ENCODE measurements at places on chromosomes 11 and 22.

- DNase-seq: no peak
Observed at GRCh38 chr22:44592824-44593148, 94.8 kb upstream of the RTL6 start.

DNA sequence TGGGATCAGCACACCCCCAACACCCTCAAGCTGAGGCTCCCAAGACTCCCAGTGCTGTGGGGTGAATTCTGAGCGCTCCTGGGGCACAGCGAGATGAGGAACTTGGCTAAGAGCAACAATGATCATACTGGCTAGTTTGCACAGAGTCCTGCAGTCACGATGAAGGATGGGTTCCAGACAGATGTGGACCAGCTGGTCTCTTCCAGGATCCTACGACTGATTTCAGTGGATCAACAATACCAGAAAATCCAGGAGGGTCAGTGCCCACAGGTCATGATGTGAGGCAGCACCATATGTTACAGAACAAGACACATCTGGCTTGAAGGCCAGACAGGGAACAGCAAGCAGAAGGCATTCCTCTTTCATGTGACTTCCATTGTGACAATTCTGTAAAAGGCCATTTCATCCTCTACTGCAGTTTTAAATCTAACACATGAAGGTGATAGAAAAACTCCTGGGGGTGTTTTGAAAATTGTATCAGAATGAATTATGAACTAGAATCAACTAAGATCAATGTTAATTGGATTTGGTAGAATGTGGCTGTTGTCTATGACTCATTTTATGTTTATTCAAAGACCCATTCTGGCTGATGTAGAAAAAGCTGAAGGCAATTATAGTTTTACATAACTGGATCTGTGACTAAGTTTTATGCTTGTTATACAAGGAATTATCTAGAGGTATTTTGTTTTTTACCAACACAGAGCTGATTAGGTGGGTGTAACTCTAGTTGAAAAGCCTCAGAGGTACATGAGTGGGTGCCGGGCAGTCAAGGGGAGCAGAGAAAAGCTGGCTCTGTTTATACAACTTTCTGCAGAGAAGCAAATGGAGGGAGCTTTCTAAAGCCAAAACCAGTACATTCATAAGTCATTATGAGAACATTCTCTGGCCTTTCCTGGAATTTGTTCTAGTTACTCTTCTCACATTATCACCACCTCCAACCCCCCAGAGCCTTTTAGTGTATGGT, 29.1 kb downstream of the OR52K1 start:
- DNase-seq: no peak

DNA sequence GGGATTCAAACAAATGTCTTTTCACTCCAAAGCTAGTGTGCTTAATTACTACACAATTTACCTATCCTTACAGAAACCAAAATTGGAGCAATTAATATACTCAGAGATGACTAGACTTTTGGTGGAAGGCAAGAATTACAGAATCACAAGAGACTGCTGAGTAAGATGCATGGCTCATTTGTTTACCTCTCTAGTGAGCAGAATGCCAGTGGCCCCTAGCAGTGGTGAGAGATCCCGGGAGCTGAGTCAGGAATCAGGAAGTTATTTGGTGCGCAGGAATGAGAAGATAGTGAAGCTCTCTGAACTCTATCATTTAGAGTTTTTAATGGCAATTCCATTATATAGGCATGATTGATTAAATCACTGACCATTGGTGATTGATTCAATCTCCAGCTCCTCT, 188.9 kb upstream of the SESN3 start:
- no peak for DNase-seq

GRCh38 chr11:17267576-17267975, 9.0 kb upstream of the NUCB2 start:
- no peak for DNase-seq

DNA sequence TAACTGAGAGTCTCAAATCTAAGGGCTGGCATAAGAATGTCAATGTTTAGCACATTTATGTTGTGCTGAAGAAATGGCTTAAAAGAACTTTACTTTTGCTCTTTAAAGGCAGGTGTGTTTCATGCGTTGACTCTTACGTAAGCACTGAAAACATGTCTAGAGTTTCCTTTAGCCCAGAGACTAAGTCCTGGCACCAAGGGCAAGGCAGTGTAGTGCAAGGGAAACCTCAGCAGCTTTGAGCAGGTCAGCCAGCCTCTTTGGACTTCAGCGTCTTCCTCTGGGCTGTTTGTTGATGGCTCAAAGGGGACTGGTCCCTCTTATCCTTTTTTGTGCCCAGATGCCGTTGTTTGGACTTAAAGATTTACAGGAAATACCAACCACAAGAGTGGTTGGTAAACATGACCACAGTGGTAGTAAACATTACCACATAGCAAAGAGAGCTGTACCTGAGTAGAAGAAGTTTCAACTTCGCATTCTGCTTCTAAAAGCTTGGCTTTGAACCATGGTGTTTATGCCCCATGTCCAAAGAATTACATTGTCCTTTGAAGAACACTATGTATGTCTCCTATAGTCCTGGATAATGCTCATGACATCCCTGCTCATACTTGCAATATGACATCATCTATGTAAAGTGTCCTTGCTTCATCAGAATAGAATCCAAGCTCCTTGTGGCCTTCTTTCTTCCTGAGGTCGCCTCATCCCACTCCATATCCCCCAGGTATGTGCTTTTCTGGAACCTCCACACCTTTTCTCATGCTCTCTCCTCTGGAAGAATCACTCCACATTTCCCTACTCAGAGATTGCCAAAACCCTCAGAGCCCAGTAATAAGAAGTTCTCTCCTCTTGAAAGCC, 23.5 kb downstream of the TENM4 start:
- no peak for DNase-seq

DNA sequence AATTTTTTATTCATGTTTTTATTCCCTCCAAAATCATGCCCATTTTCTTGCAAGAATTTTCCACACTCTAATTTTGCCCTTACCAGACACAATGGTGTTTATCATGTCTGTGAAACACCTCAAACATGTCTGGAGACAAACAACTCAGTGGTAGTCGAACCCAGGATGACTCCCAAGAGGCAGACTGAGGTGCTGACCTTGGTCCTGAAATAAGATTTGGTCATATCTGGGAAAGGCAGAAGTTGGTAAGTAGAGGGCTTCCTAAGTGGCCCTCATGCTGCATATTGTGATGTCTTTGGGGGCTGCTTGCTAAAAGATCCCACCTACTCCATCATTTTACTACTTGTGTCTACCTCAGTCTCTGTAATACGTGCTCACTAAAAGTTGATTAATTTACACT, 369.4 kb upstream of the ISX start:
- DNase-seq: no peak

DNA sequence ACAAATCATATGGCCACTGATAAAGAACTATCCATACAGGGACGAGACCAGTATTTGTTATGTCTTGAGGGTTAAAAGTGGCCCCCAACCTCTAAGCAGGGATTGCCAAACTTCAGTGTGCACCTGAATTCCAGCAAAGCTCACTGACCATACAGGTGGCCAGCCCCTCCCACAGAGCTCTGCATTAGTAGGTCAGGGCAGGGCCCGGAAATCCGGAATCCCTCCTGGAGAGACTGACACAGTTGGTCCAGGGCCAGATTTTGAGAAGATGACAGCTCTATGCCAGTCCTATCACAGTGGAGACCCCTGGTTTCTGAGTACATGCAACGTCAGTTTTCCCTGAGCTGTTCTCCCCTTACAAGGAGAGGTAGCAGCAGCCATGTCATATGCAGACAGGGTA, 20.8 kb downstream of the VPS37C start:
- no peak for DNase-seq

- no peak for DNase-seq
Observed at GRCh38 chr11:118048472-118049370, 28.2 kb upstream of the TMPRSS4 start.

DNA sequence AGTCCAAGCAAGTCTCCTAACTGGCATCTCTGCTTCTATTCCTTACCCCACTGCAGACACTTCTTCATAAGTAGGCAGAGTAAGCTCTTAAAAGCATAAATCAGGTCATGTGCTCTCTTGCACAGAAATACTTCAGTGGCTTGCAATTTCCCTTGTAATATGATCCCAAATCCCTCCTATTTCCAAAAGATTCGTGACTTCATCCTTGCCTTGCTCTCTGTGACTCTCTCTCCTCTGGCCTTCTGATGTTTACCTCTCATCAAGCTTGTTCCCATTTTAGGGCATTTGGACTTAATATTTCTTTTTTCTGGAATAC, 37.4 kb upstream of the NCR3LG1 start:
- no peak for DNase-seq

DNA sequence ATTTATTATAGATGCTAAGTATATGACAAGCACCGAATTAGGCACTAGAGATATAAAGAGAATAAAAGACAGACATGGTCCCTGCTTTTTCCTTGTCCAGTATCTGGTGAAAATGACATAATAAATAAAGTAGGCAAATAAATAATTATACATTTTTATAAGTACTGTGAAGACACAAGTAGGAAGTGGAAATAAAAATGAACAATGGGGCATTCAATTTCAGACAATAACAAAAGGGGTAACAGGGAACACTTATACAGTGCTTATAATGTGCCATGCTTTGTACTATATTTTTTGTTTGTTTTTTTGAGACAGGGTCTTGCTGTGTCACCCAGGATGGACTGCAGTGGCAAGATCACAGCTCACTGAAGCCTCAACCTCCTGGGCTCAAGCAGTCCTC, 4.3 kb downstream of the KBTBD3 start:
- DNase-seq: no peak

GRCh38 chr11:66111158-66111557, 41.1 kb downstream of the PACS1 start:
- DNase-seq: no peak

DNA sequence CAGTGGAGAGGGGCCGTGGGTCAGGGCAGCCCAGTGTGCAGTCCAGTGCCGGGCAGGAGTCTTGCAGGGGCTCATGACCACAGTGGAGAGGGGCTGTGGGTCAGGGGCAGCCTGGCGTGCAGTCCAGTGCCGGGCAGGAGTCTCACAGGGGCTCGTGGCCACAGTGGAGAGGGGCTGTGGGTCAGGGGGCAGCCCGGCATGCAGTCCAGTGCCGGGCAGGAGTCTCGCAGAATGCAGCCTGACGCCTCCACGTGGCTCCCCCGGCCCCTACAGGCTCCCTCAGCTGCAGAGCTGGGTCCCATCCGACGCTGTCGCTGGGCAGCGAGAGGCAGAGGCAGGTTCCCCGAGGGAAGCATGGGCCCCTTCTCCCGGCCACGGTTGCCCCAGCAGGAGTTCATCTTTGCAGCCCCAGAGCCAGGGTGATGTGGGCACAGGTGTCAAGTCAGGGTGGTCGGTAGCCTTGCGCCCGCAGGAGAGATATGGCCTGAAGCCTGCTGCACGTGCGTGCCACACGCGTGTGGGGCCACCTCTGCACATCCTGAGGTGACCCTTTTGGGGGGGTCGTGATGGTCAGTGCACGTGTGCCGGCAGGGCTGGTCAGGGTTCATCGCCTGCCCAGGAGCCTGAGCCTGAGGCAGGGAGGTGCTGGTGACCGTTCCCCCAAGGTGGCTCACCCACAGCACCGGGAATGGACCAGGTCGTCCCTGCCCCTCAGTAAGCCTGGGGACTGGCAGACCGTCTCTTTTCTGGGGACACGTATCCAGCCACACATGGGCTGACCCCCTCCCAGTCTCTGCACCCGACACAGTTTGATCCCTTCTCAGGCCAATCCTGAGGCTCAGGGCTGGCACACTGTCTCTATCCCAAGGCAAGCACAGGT, 2.9 kb downstream of the IFITM5 start:
- no peak for DNase-seq

DNA sequence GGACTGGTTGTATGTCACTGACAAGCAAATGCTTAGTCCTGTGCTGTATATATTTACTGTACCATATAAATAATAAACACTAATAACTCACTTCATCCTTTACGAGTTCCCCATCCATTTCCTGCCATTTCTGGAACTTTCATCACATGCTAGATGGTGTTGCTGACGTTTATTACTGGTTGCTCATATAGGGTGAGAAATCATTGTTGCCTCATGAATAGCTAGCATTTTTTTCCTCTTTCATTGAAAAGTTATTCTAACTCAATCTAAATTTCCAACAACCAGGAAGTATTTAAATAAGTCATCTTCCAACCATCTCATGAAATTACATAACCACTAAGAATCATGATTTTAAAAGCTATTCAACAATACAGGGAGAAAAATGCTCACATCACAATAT, 88.6 kb upstream of the RCN1 start:
- DNase-seq: no peak

DNA sequence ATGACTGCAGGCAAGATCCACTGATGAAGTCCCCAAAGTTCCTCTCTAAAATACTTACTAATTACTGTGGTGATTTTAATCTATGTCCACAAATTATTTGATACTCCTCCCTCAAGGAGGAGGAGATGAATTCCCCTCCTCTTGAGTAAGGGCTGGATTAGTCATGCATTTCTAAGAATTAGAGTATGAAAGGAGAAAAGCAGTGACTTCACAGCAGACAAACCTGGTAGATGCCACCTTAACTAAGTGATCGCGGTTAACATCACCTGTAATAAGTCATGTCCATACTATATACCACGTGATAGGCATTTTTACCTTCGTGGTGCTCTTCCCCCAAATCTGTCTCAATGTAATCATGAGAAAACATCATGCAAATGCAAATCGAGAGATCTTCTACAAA, 52.0 kb upstream of the TSPAN18 start:
- DNase-seq: no peak

DNA sequence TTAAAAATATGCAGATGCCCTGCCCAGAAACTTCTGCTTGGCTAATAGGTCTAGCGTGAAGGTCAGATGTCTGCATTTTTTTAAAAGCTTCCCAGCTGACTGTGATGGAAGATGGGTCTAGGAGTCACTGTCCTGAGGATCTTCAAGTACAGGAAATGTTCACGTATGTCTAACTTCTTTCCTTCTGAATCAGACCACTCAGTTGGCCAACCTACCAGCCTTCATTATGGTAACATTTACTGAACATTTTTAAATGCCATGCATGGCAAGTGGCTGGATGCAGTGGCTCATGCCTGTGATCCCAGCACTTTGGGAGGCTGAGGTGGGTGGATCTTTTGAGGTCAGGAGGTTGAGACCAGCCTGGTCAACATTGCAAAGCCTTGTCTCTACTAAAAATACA, 1.1 kb upstream of the PRG2 start:
- no peak for DNase-seq

DNA sequence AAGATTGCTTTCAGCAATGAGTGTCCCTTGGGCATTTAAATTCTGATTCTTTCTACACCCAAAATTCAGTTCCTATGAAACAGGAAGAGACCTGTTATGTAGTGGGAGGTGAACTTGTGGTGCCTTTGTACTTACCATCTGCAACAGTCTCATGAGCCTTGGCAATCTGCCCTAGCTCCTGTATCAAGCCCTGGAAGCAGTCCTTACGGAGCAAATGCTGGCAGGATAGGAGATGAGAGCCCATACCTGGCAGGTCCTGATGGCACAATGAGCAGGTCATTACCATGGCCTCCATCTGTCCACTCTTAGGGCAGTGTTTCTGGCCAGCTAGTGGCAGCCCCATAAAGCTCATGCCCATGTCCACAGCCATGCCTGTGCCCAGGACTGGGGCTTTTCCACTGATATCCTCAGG, 10.8 kb downstream of the TRIM66 start:
- no peak for DNase-seq

- DNase-seq: no peak
Observed at GRCh38 chr22:45212306-45212709, 28.4 kb downstream of the KIAA0930 start.

- peak; percentile 45 for DNase-seq
Observed at GRCh38 chr11:69101115-69101791, 52.5 kb downstream of the TPCN2 start.

- no peak for DNase-seq
Observed at GRCh38 chr11:33920838-33921613, 29.1 kb upstream of the LMO2 start.

- no peak for DNase-seq
Observed at GRCh38 chr22:48523761-48524160, 1303.9 kb downstream of the BRD1 start.

- no peak for DNase-seq
Observed at GRCh38 chr11:94697156-94697555, 71.0 kb upstream of the AMOTL1 start.
